ENCODE measurements at places on chromosomes 11 and 22. TPM values are rescaled to one million over a fixed set of nuclear protein-coding genes. Genes with fewer than 3 reads are reported as not detected.

MUC5AC gene
- total RNA-seq, result not detected

SLC7A4 gene
- under 0.01 TPM for total RNA-seq

C22orf23 gene
- 0.72 TPM for total RNA-seq

ATXN10 gene
- 138 TPM for total RNA-seq

MIOX gene
- total RNA-seq, result under 0.01 TPM

DNA sequence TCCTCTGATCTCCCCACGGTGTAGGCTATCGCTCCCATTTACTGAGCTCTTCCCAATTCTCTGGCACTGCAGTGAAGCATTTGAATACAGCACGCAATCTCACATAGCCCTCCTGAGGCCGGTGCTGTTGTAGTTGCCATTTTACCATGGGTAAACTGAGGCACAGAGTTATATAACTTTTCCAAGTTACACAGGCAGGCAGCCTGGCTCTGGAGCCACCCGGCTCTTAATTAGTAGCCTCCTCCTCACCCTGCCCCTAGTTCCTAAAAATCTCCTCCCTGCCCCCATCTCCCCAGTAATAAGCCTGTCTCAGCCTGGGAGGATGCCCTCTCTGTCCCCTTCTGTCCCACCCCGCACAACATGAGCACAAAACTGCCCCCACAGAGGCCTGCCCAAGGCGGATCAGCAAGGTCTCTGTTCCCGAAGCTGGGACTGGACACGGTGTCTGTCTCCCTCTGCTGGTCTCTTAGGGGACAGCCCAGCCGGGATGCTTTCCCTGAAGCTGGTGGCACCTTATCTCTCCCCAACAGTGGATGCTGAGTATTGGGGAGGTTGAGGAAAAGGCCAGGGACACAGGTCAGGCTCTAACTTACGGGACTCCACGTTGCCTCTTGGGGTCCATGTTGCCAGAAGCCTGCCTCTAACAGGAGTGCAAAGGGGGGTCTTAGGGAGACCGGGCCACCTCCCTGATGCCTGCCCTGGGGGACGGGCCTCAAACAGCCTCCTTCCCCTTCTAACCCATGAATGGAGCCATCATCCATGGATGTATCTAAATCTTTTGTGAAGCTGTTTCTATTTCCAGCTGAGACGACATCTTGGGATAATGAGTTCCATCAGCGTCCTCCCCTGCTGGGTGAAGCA is 9.1 kb upstream of the CLCF1 start:
- peak; percentile 97 for DNase-seq

DNA sequence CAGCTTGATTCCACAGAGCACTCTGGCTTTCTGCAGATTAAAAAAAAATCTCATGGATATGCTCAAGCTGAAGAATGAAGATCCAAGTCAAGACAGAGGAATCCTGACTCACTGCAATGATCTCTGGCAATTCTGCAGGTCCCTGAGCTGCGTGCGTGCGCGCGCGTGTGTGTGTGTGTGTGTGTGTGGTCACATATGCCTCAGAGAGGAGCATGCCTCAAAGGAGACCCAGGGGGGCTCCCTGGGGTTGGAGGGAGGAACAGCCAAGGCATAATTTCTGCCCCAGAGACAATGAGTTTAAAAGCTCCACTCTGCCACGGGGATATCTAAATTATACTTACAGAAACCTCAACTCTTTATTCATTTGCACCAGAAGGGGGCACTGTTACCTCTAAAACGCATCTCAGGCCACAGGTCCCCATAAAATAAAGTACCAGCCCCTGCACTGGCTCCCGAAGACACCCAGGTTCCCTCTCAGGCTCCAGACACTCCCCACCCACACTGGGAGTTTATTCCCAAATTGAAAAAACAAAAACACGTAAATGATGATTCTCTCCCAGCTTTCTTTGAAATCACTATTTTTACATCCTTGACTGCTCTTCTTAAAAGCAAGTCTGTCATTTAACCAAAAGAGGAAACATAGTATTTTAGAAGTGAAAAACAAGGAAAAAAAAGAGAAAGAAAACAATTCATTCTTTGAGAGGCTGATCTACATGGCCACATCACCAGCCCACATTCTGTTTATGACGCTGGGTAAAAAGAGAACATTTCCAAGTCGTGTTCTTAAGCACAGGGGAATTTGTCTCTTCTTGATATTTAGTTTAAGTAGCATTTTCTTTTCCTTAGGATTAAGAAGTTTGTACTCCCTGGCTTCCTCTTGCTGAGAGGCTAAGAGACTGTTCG is 401.0 kb downstream of the LARGE1 start:
- DNase-seq, result peak; percentile 81

- DNase-seq, result no peak
Observed at GRCh38 chr11:78400116-78400515, 17.5 kb downstream of the GAB2 start.

- peak; percentile 77 for DNase-seq
Observed at GRCh38 chr11:64917663-64917995, 620 bp upstream of the ATG2A start.

- DNase-seq, result peak; percentile 78
Observed at GRCh38 chr11:102225689-102226568, 91.4 kb upstream of the BIRC3 start.

GRCh38 chr11:72569966-72570892 is 104.0 kb downstream of the PDE2A start:
- peak; percentile 60 for DNase-seq

- DNase-seq, result no peak
Observed at GRCh38 chr11:132908414-132908810, 623.9 kb downstream of the OPCML start.

DNA sequence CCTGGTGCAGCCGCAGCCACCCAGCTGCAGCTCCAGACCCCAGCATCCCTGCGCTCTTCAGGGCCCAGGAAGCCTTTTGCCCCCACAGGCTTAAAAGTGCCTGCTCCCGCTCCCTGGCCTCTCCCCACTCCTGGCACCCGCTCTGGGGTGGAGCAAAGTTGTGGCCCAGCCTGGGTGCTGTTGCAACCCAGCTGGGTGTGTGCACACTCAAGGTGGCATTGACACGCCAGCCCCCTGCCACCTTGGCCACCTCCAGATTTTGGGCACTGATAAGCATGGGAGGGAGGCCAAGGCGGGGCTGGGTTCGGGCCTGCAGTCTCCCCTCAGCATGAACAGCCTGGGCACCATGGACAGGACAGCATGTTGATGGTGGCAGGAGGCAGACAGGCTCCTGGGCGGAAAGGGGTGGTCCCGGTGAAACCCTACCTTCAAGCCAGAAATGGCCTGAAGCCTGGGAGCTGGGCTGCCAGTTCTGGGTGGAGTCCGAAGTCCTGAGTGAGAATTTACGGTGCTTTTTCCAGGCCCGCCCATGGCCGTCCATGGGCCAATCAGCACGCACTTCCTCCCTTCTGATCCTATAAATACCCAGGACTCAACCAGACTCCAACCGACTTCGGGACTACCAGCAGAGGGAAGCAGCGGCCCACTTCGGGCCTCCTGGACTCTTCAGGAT is 23.6 kb upstream of the RNASEH2C start:
- no peak for DNase-seq

- peak; percentile 100 for DNase-seq
Observed at GRCh38 chr11:46392421-46393230, 1.1 kb upstream of the CHRM4 start.

GRCh38 chr22:31081963-31082605 is 966 bp downstream of the SMTN start:
- peak; percentile 96 for DNase-seq

DNA sequence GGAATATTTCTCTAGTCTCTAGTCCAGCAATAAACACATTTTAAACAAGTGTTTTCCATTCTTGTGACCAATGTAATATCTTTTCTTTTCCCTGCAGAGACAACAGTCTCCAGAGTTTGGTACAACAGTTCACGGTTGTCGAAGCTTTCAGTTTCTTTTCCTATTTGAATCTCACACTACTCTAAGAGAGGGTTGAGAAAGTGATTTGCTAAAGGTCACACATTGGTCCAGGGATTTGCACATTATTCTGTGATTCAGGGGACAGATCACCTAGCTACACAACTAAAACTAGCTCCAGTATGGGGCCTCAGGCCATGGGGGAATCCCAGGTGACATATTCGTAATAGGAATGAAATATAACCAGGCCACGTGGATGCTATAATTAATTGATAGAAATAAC is 132.5 kb downstream of the HIPK3 start:
- DNase-seq, result no peak

GRCh38 chr22:40491990-40492631 is 121.7 kb downstream of the SGSM3 start:
- no peak for DNase-seq

- DNase-seq, result peak; percentile 84
Observed at GRCh38 chr11:119093942-119094815, 7.5 kb downstream of the DPAGT1 start.

DNA sequence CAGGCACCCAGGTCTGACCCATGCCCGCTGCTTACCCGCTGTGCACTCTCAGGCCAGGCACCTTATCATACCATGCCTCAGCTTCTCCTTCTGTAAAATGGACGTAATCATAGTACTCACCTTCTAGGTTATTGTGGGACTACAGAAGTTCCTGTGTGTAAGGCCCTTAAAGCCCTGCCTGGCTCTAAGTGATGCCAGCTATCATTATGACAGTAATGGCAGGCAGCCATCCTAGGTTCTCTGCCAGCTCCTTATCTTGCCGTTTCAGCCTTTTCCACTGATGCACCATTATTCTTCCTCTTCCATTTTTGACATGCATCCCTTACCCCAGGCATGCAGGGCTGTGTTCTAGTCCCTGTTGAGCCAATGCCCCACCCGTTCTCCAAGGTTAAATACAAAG is 57.9 kb downstream of the DBX1 start:
- DNase-seq, result no peak

DNA sequence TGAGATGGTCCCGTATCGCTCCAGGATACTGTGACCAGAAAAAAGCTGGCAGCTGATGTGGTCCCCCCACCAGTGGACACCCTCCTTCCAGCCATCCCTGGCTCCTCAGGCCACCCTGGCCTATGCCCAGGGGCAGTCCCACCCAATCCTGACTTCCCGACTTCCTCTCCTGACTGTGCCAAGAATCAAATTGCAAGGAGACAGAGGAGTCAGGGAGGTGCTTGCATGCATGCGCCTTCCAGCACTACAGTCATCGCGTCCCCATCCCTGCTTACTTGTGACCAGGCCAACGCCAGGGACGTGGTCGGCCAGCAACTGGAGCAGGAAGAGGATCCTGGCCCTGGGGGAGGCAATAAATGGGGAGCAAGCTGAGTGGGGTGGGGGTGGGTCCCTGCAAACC is 3.6 kb upstream of the FREY1 start:
- DNase-seq, result no peak

- DNase-seq, result peak; percentile 51
Observed at GRCh38 chr22:37815593-37815992, 7.6 kb upstream of the GALR3 start.

DNA sequence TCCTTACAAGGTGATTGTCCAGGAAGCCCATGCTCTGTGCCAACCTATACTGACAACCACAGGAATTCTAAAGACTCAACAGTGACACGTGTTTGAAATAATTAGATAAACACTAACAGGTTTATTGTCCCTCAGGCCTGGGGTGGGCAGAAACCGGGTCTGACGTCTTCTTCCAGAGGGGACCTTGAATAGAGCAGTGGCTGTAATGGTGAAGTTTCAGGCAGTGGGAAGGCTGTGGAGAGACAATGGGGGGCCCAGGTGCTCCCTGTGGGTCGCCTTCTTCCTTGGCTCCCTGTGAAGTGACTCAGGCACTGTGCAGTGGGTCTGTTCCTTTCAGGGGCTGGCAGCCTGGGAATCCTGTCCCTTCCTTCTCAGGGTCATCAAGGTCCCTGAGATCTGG is 54.6 kb downstream of the OTOG start:
- peak; percentile 66 for DNase-seq

GRCh38 chr11:56849250-56849649 is 100.8 kb upstream of the OR9G4 start:
- no peak for DNase-seq

DNA sequence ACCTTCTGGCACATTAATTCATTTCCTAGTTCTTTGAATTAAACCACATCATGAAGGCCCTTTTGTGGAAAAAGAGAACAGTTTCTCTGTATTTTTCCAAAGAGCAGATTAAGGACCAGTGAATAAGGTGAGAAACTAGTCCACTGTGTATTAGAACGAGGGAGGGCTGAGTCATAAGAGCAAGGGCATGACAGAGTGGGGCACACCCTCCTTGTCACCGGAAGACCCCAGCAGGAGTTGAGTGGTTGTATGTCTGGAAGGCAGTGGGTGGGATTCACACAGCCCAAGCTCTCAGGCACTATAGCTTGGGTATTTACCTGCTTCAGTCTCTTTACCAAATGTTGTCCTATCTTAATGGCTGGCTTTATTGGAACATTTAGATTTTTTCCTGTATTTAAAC is 86.8 kb downstream of the BMAL1 start:
- DNase-seq, result no peak

- DNase-seq, result peak; percentile 66
Observed at GRCh38 chr22:44330188-44330743, 17.5 kb upstream of the SHISAL1 start.

DNA sequence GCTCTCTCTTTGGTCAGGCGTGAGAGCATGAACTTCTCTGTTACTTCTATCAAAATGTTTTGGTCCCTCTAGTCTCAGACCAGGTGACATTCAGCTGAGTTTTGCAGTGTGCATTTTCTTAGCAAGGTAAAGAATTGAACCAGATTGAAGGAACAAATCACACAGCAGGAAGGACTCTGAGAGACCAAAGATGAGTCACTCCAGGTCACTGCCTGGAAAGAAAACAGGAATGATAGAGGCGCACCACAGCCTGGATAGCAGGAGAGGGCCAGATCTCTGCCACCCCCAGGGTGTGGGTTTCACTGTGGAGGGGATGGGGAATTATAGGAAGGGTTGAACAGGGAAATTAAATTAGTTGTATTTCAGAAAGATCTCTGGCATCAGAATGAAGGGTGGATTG is 788.3 kb downstream of the NTM start:
- peak; percentile 89 for DNase-seq

GRCh38 chr11:27083782-27084181 is 43.2 kb downstream of the BBOX1 start:
- no peak for DNase-seq

DNA sequence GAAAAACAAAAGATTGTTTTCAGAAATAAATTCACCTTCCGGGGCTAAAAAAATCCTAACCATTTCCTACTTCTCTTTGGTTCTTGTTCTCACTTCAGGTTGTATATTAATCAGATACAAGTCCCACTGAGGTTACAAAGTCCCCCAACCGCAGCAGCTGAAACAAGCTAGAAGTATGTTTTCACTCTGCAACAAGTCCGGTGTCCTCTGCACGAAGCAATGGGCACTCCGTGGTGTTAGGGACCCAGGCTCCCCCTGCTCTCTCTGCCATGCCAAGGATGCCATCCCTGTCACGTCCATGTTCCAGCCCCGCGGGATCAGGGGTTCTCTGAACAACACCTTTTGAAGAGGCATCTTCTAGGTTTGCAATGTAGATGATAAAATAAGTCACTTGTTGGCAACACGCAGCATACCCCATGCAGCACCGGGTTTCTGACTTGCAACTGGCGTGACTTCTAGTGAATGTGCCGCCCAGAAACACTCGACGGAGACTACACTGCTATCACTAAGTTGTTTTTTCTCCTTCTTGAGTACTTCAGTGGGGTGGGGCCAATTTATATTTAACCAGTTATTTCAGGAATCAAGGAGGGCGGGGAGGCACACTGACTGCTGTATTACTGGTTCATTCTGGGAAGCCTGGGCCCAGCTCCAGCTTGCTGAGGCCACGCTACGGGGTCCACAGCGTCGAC is 25.4 kb upstream of the GSTP1 start:
- DNase-seq, result peak; percentile 80

All from osteoblast (primary cell).